ENCODE measurements at places on chromosomes 11 and 22.

- DNase-seq: no peak
Measured at GRCh38 chr22:39568278-39568981, 2.1 kb upstream of the CACNA1I start.

GRCh38 chr11:17473071-17473744 lies 3.4 kb downstream of the ABCC8 start:
- DNase-seq: peak; percentile 68

GRCh38 chr11:127247261-127247851 lies 246.8 kb upstream of the KIRREL3 start:
- no peak for DNase-seq

GRCh38 chr11:406796-407650 lies 7.8 kb downstream of the SIGIRR start:
- no peak for DNase-seq

Data from HepG2 (cell line).